ENCODE measurements at places on chromosomes 1 and 21.

DNA sequence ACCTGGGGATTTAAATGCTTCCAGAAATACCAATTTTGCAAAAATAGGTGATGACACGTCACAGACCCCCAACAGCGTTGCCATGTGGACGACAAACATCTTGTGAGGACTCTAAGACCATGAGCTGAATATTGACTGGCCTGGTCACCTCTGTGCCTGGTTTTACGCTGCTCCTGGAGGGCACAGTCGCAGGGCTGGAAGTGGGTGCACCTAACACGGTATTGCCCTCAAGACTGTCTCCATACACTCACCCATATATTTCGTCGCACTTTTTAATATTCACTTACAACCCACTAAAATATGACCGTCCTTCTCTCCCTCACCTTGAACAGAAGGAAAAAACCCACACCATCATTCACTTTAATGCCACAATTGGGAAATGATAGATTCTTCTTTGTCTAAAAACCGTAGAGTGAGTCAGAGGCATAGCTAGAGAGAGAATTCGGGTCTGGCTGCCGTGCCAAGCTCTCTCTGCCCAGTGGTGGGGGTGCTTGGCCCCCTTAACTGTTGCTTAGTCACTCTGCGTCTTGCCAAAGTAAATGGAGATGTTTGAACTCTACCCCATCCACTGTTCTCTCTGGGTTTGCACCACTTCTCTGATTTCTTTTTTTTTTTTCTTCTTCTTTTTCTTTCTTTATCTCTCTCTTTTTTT lies 40.8 kb upstream of the UTS2 start:
- DNase-seq = no peak

DNA sequence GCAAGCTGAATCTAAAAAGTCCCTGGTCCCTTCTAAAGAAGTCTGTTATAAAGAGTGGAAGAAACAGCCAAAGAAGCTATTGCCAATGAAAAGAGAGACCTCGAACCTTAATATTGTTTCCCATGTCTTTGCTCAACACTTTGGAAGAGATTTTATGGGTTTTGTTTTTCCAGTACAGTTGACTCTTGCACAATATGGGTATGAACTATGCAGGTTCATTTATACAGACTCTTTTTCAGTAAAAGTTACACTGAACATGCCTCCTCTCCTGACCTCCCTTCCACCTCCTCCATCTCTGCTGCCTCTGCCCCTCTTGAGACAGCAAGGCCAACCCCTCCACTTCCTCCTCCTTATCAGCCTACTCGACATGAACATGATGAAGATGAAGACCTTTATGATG lies 332.5 kb downstream of the SETD4 start:
- no peak for DNase-seq

GRCh38 chr1:86687595-86687994 lies 16.8 kb upstream of the SH3GLB1 start:
- DNase-seq = no peak

- DNase-seq = no peak
These were observed 154.3 kb downstream of the COQ8A start for GRCh38 chr1:227094249-227094966.

DNA sequence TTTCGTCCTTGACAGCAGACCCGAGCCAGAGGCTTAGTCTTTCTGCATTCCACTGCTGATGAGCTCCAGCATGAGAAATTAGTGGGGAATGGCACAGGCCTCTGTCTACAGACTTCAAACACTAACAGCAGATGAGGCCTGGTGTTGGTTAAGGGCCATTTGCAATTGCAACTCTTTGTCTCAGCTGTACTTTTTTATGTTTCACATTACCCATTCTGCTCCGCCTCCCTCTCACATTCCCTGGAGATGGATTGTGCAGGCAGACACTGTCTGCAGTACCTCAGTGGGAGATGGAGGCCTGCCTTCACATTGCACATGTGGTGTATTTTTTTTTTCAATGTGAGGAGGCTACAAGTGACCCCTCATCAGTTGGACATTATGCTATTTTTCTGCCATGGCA lies 370.2 kb downstream of the DUSP10 start:
- no peak for DNase-seq

- DNase-seq = no peak
These were observed 629.1 kb downstream of the SMYD3 start for GRCh38 chr1:245877976-245878375.

- DNase-seq = no peak
These were observed 34.8 kb upstream of the MAN1C1 start for GRCh38 chr1:25581764-25582163.

GRCh38 chr1:178818416-178818815 lies 52.5 kb downstream of the ANGPTL1 start:
- DNase-seq = no peak

DNA sequence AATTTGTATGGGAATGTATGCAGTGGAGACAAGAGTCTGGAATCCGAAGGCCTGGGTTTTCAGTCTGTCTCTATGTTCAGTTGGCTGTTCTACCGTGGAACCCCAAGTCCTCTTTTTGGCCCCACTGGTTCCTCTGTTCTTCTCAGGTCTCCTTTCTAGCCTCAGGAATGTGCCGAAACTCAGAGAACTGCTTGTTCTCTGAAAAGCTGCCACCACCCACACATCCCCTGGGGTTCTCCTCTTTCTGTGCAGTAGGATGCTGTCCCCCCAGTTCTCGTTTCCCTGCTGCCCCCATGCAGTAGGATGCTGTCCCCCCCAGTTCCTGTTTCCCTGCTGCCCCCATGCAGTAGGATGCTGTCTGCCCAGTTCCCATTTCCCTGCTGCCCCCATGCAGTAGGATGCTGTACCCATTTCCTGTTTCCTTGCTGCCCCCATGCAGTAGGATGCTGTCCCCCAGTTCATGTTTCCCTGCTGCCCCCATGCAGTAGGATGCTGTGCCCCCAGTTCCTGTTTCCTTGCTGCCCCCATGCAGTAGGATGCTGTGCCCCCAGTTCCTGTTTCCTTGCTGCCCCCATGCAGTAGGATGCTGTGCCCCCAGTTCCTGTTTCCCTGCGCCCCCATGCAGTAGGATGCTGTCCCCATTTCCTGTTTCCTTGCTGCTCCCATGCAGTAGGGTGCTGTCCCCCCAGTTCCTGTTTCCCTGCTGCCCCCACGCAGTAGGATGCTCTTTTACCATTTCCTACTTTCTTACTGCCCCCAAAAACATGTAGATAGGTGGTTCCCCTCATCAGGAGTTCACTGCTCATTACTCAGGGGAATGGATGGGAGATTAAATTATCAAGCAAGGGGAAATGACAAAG lies 35.3 kb downstream of the OPTC start:
- no peak for DNase-seq

- no peak for DNase-seq
These were observed 2.5 kb downstream of the KIF21B start for GRCh38 chr1:201020721-201021629.

- no peak for DNase-seq
These were observed 268.5 kb downstream of the BRINP2 start for GRCh38 chr1:177439301-177439700.

DNA sequence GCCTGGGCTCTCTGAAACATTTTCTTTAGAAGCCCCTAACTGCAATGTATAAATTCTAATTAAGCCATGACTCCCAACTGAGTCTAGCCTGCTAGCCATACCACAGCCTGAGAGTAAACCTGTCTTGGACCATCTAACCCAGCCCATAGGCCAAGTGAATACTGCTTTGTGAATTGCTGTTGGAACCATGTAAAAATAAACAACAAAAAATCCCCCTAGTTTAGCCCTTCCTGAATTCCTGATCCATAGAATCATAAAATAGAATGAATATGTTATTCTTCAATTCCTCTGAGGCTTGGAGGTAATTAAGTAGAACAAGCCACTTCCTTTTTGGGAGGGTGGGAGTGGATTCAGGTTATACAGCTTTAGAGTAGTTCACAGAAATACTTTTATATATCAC lies 1496.4 kb downstream of the MRPL39 start:
- no peak for DNase-seq

- DNase-seq = no peak
These were observed 151.4 kb upstream of the ETV3 start for GRCh38 chr1:157289424-157290105.

- no peak for DNase-seq
These were observed 271.4 kb downstream of the TBX15 start for GRCh38 chr1:118716775-118717174.

GRCh38 chr1:43307458-43308158 lies 6.8 kb downstream of the TIE1 start:
- no peak for DNase-seq

Data from NT2/D1 (cell line).